ENCODE measurements at places on chromosomes 2 and 18.

- DNase-seq: no peak
These were observed 12.2 kb downstream of the TMEM177 start for GRCh38 chr2:119691189-119691588.

GRCh38 chr18:44869533-44869932 is 188.8 kb downstream of the SETBP1 start:
- no peak for DNase-seq

- DNase-seq: no peak
These were observed 100.5 kb downstream of the CDC42EP3 start for GRCh38 chr2:37570773-37571586.

DNA sequence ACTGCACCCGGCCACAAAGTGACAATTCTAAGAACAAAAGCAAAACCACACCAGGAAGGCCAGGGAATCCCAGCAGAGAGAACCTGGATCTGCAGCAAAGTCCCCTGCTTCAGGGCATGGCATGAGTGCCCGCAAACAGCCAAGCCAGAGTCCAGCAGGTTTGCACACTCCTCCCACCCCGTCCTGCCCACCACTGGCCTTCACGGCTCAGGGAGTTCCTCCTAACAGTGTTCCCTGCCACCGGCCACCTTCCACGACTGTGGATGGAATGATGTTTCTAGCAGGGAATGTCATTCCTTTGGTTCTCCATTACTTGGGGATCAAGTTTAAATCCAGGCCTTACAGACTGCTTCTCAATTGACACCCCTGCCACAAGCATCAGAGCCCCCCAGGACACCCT is 42.0 kb upstream of the B3GNT7 start:
- no peak for DNase-seq

- no peak for DNase-seq
These were observed 661.8 kb upstream of the HS6ST1 start for GRCh38 chr2:128980475-128980874.

GRCh38 chr2:126239320-126239955 is 416.5 kb upstream of the GYPC start:
- DNase-seq: no peak

- no peak for DNase-seq
These were observed 25.9 kb downstream of the VIL1 start for GRCh38 chr2:218444692-218445357.

DNA sequence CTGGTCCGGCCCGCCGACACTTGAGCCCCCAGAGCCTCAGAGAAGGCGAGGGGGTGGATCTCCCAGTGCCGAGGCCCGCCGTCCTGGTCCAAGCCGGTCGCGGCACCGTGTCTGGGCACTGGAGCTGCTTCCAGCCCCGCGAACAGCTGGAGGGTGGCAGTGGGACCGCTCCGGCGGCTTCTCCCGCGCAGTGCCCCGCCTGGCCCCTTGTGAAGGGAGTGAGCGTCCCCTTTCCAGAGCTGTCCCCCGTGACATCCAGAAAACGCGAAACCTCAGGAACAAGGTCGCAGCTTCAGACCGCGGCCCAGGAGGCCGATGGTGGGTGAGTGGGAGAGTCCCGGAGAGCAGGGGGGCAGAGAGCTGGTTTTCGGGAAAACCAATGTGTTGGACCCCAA is 579 bp upstream of the EMX1 start:
- DNase-seq: no peak

GRCh38 chr2:231483398-231484329 is 19.4 kb upstream of the NCL start:
- no peak for DNase-seq

DNA sequence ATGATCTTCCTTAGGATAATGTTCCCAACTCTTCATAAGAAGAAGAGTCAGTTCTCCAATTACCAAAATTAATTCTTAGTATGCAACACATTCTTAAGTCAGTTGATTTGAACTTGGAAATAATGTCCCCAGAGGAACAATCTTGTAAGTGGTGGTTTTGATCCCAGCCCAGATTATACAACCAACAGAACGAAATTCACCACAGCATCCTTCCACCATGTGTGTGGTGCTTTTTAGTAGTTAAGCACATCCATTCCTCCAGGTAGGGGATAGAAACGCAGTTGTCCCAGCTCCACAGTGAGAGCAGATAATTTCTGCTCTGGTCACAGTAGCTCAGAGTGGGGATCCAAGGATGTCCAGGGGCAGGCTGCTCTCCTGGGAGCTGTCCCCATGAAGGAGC is 161.7 kb upstream of the SLC39A10 start:
- DNase-seq: no peak

DNA sequence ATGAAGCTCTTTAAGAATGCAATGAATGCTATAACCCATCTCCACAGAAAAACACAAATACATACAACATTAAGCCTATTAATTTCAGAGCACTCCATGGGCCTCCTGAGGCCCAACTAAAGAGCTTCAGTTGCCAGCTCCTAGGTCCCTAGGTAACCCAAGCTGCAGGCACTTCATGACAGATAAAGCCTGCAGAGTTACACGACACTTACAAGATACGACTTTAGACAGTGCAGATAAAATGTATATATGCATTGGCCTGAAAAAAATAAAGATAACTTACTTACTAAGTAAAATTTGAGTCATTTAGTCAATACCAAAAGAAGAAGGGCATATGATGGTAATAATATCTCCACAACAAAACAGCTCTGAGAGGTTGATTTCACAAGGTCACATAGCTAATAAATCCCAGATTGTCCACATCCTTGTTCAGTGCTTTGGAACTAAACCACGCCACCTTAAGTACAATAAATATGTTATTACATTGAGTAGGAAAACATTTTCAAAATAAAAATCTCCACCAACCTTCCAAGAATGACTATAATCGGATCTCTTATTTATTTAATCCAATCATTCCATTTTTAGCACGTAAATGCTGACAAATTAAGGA is 3.4 kb downstream of the MAP4K3 start:
- no peak for DNase-seq

DNA sequence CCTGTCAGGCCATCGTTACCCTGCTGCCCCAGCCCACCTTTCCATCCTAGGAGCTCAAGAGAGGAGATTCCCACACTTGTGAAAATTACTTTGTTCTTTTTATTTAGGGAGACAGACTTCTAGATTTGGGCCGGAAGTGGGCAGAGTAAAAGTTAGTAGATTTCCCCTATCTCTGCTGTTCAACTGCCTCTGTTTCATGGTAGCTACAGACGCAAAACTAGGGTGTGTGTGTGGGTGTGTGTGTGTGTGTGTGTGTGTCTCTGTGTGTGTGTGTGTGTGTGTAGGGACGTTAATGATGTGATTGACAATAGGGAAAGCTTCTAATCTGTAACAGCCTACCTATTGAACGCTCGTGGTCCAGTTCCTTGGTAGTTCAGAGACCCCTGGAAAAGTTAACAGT is 438 bp downstream of the PSMA8 start:
- DNase-seq: no peak

GRCh38 chr2:86019121-86019520 is 86.6 kb downstream of the POLR1A start:
- no peak for DNase-seq

DNA sequence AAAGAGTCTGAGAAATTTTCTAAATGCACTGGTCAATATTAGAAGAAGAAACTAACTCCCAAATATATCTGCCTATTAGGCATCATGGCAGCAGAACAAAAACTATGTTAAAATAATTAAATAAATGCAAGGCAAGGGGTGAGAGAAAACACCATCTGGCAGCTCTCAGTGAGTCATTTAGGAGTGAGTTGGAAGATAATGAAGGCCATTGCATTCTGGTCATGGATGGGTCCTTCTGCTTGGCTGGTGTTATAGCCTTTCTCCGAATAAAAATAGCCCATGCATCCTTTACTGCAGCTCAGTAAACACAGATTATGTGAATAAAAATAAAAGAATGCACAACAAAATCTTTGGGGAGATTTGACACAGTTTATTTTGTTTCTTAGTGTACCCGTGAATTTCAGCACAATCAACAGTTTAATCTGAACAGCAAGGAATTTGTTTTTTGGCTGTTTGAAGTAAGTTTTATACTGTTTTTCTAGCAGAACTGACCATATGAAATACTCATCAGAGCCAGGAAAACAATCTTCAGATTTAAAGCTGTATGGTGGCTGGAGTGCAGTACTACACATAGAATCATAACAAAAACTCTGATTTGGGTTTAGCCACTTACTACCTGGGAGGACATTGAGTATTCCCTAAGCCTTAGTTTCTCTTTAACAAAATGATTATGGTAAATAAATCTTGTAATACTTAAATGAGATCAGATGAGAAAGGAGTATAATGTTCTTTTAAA is 225.1 kb upstream of the ITGA4 start:
- DNase-seq: no peak

- DNase-seq: no peak
These were observed 38.7 kb downstream of the INPP4A start for GRCh38 chr2:98483257-98483861.

- no peak for DNase-seq
These were observed 32.6 kb downstream of the FBXO15 start for GRCh38 chr18:74115046-74115445.

DNA sequence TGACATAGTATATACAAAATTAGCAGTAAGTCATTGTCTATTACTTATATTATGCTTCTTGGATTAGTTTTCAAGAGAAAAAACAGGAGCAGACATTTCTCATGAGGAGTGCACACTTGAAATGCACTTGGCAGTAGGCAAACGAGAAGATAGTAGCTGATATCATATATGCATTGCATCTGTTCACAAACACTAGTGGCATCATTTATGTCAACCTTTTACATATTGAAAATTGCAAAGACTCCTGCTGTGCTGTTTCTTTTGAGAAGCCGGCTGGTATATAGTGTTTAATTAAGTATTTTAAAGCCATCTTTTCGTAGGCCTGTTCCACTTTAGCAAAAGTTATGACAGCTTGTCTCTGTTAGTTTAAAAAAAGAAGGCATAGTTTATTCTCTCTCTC is 58.4 kb upstream of the SLC8A1 start:
- no peak for DNase-seq

- DNase-seq: peak; percentile 67
These were observed at the start of the genes C18orf54 and STARD6 for GRCh38 chr18:54357660-54358494. Gene C18orf54 (plus strand): TSS chr18:54357906. CDS start chr18:54360573, 2,667 bp downstream. Gene STARD6 (minus strand): TSS chr18:54357858. CDS start chr18:54354573, 3,285 bp downstream.

DNA sequence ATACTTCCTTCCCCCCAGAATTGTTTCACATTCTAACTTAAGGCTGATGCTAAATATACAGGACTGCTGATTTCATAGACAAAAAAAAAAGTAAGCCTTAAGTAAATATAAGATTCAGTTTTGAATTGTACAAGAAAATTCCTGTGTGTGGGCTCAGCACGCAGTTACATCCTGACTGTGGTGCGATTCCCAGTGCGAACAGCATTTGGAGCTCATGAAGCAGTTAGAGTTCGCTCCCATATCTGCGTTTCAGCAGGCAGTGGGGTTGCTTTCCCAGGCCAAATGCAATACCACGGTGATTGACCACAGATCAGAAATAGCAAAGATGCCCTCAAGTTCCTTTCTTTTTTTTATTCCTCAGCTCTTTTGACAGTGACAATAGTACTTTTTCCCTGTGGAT is 75.6 kb downstream of the SATB2 start:
- no peak for DNase-seq

GRCh38 chr2:20646446-20646845 is 4.5 kb downstream of the HS1BP3 start:
- DNase-seq: no peak

DNA sequence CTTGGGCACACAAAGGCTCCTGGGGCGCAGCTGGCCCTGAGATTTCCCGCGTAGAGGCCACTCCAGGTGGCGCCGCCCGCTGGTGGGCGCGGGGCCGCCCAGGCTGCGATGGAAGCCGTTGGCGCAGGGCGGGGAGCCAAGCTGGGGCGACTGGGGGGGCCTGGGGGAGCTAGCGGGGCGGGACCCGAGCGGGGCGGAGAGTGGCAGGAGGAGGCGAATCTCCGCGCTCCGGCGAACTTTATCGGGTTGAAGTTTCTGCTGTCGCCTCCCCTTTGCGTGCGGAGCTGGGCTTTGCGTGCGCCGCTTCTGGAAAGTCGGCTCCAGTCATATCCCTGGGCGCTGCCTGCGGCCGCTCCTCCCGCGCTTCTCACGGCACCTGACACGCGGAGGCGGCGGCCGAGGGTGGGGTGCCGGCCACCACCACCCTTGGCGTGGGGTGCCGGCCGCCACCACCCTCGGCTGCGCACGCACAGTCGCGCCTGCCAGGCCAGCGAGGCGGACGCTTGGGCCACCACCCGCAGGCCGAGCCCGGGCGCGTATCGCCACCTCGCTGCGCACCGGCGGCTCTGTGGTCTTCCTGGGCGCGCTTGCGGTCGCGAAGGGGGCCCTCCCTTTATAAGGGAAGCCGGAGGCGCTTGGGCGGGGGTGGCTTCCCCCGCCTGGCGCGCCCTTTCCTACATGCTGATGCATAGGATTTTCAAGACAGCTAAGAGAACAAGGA is 919 bp upstream of the CYP1B1 start:
- DNase-seq: peak; percentile 70

- no peak for DNase-seq
These were observed 25.1 kb downstream of the COLEC12 start for GRCh38 chr18:475202-476031.

DNA sequence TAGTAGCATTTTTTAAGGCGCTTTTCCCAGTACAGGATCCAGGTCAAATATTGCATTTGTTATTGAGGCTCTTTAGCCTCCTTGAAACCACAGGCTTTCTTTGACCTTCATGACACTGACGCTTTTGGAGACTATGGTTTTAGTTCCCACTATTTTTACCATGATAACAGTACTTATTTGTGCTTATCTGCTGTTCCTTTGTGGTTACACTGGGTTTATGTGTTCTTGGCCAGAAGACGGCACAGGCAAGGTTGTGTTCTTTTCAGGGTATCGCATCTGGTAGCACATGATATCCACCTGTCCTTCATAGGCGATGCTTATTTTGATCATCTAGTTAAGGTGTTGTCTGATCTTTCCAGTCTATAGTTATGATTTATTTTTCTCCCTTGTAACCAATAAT is 16.8 kb upstream of the MBOAT2 start:
- DNase-seq: no peak
